ENCODE measurements at places on chromosomes 2 and 18.
A peak's percentile ranks its signal among the peaks of the same experiment; 100 is the strongest.

DNA sequence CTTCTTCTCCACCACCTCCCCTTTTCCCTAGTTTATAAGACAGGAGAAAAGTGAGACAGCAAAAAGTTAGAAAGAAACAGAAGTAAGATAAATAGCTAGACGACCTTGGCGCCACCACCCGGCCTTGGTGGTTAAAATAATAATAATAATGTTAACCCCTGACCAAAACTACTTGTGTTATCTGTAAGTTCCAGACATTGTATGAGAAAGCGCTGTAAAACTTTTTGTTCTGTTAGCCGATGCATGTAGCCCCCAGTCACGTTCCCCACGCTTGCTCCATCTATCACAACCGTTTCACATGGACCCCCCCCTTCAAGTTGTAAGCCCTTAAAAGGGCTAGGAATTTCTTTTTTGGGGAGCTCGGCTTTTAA is 1.5 kb upstream of the BUB1 start:
- DNase-seq = no peak

GRCh38 chr2:224723586-224724217 is 7.5 kb upstream of the CCDC195 start:
- no peak for DNase-seq

GRCh38 chr2:75592030-75592429 is 31.3 kb upstream of the EVA1A start:
- DNase-seq = no peak

- DNase-seq = peak; percentile 60
Observed at GRCh38 chr18:3453540-3454364, 3.8 kb downstream of the TGIF1 start.

DNA sequence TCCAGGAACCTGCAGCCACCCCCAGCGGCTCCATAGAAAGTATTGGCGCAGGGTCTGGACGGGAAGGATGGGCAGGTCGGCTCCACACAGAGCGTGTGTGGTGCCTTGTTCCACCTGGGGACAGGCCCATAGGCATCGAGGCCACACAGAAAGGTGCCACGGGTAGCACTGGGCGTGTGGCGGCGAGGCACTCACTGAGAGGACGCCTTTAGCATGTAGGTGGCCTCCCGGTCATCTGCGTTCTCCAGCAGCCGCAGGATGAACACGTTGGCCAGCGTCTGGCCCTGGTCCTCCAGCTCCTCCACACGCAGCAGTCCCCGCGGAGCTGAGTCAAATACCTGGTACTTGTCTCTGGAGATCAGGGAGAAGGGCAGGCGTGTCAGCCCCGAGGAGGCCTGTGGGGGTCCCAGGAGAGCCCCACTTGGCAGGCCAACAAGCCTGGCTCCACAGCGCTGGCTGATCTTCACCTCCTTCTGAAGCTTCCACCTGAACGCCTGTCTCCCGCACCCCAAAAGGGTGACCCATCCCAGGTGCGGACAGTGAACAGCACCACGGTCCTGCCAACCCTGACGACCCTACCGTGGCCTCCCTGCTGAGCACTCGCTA is 13.2 kb downstream of the SNORC start:
- no peak for DNase-seq

- DNase-seq = no peak
Observed at GRCh38 chr2:236558993-236559978, 10.3 kb upstream of the ACKR3 start.

DNA sequence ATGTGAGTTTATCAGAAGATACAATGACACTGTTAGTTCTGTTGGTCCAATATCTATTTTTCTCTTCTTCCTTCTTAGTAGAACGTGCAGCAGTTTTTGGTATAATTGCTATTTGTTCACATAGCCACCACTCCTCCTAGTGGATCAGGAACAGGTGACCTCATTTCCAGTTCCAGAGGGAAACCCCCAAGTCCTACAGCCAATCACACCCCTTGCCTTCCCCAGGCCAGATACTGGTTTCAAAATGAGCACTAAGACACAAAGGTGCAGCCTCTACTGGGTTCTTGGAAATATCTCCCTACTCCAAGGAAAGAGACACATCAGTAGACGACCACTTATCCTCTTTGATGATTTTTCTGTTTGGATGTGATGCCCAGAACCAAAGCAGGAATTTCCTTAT is 103.2 kb downstream of the TCF4 start:
- no peak for DNase-seq

DNA sequence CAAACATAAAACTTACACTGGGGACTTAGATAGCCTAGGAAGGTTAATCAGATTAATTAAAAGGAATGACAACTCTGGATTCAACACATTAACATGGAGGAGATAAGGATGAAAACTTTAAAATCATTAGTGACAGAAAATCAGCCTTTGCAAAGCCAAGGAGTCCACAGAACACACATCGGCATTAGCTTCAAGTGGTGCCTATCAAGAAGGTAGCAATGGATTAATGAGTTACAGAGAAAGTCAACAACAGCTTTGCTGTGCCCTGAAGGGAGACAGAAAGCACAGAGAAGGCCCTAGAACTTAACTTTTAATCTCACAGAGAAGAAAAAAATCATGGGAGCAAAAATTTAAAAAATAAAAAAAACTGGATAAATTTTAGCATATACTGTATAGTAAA is 88.6 kb downstream of the KCNH7 start:
- DNase-seq = no peak

- DNase-seq = no peak
Observed at GRCh38 chr2:65366595-65367125, 65.7 kb downstream of the SPRED2 start.

- no peak for DNase-seq
Observed at GRCh38 chr2:37119157-37119556, 34.8 kb downstream of the GPATCH11 start.

- DNase-seq = no peak
Observed at GRCh38 chr2:135798275-135798705, 38.7 kb downstream of the LCT start.

DNA sequence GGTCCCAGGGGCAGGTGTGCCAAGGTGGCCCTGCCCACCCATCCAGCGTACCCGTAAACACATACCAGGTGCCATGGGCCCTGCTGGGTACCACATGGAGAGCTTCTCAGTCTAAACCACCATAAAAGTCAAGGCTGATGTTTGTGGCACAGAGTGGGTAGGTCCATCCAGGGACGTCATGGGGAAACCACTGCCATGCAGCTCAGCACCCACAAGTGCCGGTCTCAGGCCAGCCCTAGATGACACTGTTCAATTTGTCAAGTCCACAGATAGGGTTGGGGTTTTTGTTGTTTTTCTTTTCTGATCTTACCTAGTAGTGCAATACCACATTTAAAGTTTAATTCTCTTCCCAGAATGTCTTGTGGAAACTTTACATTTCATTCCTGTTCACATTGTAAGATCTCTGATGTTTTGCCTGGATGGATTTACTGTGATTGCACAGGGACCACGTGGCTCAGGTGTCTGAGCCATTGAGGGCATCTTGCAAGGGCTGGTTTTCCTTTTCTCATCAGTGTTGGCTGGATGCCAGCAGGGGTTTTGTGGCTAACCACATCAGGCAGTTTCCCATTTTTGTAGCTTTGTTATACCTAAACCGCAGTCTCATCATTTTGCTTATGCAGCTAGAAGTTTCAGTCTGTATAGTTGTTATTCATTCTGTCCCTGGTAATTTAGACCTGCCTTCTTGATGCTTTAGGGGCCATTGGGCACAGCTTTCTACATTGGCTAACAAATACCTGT is 64.7 kb downstream of the STK25 start:
- DNase-seq = peak; percentile 8

- no peak for DNase-seq
Observed at GRCh38 chr2:238114851-238115660, 14.9 kb downstream of the ESPNL start.

DNA sequence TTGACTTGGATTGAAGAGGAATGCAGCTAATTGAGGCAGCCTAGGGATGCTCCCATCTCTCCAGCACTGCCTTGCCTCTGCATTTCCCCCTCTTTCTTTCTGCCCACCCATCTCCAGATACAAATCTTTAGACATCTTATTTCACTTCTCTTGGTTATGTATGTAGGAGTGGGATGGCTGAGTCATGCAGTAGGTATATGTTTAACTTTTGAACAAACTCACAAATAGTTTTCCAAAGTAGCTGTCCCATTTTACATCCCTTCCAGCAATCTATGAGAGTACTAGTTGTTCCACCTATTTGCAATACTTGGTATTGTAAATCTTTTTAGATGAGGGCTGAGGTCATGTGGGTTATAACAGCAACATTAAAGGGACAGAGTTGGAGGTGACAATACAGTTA is 329.9 kb downstream of the DYSF start:
- no peak for DNase-seq

DNA sequence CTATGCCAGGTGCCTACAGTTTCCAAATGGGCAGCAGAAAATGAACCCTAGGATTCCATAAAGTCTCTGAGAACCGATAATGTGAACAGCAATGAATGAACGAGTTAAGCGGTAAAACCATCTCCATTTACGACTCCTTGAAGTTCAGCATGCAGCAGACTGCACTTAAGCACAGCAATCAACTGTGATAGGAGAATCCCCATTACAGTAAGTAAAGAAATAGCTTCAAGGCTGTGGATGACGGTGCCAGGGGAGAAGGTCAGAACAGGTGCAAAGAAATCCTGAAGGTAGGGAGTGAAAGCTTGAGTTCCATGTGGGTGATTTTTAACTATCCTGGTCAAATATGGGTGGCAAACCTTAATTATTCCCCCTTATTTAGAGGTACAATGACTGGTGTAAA is 444.4 kb downstream of the NCKAP5 start:
- no peak for DNase-seq

DNA sequence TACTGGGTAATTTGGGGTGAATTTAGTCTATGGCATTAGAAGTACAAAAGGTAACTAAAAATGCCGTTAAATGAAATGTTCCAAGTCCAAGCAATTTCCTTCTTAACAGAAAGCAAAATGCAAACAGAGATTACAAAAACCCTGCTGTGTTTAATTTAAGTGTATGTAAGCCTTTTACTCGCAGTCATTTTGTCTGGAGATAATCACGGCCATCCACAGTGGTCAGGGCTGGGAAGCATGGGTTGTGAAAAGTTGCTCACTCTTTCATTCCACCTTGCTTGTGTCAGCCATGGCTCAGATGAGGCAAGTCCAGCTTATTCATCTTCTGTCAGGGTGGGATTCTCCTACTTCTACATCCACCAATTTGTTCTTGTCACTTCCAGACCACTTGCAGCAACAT is 983.6 kb upstream of the ZEB2 start:
- no peak for DNase-seq

Data from thyroid gland (tissue), 4 donors.